ENCODE measurements at places on chromosomes 5 and 9.

DNA sequence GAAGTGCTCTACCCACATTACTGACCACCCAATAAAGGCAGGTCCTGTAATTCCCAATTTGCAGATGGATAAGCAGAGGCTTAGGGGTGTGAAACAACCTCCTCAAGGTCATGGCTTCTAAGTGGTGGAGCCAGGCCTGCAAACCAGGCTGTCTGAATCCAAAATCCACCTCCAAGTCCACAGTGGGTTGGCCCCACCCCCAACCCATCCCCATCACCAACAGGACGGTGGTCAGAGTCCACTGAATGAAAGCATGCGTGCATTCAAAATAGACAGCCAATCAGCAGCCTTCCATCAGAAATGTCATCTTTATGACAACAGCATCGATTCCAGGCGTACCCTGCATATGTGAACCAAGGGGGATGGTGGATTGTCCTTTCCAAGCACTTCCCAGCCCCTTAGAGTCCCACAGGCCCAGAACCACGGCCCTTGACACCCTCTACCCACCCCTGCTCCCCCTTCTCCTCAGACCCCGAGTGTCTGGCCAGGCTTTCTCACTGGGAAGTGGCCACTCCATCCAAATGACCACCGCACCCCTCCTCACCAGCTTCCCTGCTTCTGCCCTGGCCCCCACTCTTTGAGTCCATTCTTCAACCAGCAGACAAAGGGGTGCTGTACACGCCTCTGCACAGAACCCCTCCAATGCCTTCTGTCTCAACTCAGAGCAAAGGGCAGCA, 133.1 kb downstream of the KCNIP1 start:
- DNase-seq: no peak

DNA sequence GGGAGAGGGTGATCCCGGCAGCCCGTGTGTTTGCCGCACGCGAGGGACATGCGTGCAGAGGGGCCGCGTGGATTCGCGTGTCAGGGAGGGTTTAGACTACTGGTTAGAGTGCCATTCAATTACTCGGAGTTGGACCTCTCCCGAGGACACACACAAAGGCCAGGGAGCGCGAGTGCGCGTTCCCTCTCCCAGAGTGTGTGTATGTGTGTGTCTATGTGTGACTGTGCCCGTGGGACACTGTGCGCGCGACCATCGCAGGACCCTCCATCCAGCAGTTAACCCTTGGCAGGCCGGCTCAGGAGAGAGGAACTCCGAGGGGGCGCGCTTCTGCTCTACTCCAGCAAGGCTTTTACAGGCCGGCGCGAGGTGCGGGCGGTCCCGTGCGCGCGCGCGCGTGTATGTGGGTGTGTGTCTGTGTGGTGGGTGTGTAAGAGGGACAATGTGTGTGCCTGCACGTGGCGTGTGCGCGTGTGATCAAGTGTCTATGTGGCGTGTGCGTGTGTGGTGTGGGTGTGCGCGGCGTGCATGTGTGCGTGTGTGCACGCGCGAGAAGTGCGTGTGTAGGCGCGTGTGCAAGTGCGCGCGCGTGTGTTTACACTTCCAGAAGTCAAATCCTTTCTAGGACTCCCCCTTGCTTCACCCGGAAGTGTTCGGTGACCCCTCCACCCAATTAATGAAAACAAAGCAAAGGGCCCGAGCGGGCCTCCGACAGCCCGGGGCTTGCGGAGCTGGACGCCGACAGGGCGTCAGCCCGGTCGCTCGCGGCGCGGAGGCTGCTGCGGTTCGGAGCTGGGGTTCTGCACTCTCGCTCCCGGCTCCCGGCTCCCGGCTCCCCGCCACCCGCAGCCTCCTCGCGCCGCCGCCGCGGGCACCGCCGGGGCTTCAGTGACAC, 75.3 kb upstream of the TBCA start:
- peak; percentile 72 for DNase-seq

DNA sequence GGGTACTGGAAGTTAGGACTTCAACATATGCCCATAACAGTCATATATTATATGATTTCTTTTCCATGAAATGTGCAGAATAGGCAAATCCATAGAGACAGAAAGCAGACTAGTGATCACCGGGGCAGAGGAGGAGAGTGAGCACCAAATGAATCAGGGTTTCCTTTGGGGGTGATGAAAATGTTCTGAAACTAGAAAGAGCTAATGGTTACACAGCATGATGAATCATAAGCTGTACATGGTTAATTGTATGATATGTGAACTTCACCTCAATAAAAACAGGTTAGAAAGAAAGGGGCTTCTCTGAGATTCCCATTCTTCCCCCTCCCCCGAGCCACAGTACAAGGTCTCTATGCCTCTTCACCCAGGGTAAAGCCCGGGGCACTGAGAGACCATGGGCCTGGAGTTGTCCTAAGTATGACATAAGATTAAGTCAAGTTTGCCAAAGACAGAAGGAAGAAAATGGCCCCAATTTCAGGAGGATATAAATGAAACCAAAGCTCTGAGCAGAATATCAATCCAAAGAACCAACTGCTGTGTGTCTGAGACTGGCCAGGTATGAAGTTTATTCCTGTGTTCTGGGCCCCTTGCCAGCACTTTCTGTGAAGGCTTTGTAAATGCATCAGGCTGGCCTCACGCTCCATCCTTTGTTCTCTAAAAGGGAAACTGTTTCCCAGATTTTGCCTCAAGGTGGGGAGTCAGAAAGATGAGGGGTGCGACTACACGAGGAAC, 243.8 kb downstream of the CDK5RAP2 start:
- DNase-seq: no peak

GRCh38 chr5:112551419-112552032, 132.4 kb upstream of the EPB41L4A start:
- peak; percentile 62 for DNase-seq

DNA sequence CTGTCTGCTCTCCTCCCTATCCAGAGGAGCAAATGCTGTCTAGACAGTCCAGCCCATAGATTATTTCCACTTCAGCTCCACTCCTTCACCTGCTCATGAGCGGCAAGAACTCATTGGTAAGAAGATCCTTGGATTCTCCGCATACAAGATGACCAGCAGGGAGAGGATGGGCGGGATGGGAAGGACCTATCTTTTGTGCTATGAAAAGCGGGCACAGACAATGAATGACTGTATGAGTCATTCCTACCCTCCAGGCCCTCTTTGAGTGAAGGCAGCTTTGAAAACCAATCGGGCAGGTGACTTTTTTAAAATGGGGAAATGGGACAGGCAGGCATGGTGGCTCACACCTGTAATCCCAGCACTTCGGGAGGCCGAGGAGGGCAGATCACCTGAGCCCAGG, 49.4 kb downstream of the SMIM23 start:
- no peak for DNase-seq

- DNase-seq: peak; percentile 63
Observed at GRCh38 chr5:97297063-97297703, 114.1 kb upstream of the RIOK2 start.

DNA sequence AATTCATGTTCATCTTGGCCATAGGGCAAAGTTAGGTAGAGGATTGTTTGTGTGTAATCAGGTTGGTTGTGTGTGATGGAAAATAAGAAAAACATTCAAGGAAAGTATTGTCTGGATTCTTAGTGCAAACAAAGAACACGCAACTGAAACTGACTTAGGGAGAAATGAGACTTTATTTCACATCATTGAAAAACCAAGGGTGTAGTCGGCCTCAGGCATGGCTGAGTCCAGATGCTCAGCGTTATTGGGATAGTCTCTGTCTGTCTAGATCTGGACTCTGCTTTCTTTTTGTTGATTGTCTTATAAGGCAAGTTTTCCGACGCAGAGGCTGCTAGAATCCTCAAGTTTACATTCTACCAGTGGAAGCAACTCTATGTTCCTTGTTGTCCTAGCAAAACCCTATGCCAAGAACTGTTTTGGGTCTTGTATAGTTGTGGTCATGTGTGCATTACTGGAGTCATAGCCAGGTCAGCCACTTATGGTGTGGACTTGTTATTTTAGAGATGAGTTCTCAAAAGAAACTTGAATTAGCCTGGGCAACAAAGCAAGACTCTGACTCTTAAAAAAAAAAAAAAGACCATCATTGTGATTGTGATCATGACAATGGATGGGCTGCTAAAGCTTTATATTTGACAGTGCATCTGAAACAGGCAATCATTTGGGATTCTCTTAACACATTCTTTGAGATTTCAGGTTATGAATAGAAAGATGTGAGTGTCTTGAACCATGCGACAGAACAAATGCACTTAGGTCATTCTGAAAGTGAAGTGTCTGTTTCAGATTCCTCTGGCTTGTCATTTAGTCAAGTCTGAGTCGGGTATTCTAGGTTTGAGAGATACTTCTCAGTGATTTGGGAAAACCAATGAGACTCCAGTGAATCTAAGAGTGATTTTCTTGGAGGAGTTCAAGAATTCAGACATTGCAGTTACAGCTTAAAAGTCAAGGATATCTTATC, 82.6 kb downstream of the DOCK2 start:
- no peak for DNase-seq

GRCh38 chr9:99457981-99458380, 235.9 kb downstream of the SEC61B start:
- DNase-seq: no peak

GRCh38 chr5:538801-539468, 14.7 kb upstream of the SLC9A3 start:
- no peak for DNase-seq

DNA sequence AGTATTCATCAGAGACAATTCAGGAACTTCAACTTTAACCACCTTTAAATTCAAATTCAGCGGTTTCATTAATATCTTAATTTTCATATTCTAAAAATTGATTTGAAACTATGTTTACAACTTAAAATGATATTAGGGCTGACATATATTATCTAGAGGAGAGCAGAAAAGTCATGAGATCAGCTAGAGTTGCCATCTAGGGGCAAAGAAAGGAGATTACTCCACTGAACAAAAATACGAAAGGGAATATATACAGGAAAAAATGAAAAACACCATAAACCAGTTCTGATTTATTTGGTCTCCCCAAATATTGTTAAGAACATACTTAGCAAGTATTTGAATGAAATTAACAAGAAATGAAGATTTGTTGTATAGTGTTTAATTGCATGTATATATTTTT, 946.3 kb downstream of the DTWD2 start:
- no peak for DNase-seq

DNA sequence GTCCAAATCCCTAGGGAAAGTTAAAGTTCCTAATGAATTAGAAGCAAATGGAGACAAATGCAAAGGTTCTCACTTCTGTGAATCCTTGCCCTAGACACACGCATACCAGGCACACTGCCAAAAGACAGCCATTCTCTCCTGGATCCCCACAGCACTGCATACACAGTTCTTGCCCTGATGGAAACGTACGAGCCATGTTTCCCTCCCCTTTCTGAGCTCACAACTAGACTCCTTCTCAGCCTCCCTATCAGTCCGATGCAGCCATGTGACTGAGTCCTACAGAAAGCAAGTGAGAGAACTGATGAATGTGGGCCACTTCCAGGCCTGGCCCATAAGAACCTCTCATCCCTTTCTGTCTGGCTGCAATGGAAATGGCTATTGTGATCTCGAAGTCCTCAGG, 92.0 kb downstream of the ZNF608 start:
- DNase-seq: no peak

DNA sequence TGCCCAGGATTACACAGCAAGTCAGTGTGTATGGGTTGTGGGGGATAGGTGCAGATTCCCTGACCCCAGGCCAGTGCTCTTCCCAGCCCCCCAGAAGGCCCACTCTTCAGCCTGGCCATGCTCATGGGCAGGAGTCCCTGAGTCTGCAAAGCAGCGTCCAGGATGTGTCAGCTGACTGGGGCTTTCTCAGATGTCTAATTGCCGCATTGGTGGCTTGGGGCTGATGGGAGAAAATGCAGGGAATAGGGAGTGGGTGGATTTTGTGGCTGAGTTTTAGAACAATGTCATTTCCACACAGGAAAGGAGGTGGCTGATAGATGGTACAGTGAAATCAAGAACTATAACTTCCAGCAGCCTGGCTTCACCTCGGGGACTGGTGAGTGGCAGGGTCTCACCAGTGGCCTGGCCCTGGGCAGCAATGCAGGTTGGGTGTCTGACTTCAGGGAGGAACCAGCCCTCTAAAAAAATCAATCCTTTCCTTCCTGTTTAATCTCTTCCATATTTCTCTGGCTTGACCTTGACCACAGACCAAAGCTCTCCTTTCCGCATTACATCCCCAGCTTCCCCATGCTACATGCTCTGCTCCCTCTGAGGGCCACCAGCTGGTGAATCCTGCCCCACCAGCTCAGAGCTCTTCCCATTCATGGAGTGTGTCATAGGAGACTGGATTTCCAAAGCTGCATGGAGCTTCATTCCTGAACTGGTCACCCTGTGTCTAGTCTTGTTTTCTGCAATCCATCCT, 14.2 kb downstream of the GLIPR2 start:
- DNase-seq: no peak

GRCh38 chr5:171419688-171420430, 412 bp downstream of the FGF18 start:
- peak; percentile 55 for DNase-seq

GRCh38 chr5:32319926-32320543, 7.3 kb upstream of the MTMR12 start:
- DNase-seq: no peak

DNA sequence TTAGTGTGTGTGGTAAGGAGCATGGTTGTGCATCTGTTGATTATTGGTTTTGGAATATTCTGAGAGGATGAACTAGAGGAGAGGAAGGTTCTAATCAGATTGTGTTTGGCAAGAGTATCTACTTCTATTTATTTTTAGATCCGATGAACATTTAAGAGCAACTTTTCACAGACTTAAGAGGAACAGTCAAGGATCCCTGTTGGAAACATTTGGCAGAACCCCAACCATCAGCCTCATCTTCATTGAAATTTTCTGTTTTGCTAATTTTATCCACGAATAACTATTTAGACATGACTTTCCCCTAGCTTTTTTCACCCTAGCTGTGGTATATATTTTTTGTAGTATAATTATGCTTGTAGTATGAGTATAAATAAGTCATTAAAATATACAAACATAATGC, 868.5 kb downstream of the MAT2B start:
- DNase-seq: no peak

DNA sequence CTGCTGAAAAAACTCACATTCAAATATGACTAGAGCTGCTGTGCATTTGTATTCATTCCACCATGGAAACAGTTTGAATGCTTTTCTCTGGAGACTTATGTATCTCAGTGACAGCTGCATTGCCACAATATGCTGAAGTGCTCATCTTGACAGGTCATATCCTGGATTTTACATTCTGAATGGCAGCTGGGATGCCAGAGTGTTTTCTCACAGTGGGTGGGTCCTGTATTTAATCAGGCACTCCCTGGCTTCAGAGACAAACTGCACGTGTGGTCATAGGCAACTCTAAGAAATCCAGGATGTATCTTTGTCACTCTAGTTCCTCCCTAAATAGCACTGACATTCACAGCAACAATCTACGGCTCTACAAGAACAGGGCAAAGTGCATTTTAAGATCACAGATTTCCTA, 75.6 kb downstream of the ST8SIA4 start:
- DNase-seq: no peak

GRCh38 chr9:123418506-123418905, 62.5 kb downstream of the CRB2 start:
- DNase-seq: no peak

DNA sequence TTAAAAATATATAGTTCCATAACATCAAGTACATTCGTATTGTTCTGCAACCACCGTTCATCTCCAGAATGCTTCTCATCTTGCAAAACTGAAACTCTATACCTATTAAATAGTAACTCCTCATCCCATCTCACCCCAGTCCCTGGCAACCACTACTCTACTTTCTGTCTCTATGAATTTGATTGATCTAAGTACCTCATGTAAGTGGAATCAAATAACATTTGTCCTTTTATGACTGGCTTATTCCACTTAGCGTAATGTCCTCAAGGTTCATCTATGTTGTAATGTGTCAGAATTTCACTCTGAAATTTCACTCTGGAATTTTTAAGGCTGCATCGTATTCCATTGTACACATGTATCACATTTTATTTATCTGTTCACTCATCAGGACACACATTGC, 132.1 kb upstream of the RUSC2 start:
- DNase-seq: no peak

All from iPS-NIHi11 (cell line).